ENCODE measurements at places on chromosomes 3 and 15.
A peak's percentile ranks its signal among the peaks of the same experiment; 100 is the strongest.

DNA sequence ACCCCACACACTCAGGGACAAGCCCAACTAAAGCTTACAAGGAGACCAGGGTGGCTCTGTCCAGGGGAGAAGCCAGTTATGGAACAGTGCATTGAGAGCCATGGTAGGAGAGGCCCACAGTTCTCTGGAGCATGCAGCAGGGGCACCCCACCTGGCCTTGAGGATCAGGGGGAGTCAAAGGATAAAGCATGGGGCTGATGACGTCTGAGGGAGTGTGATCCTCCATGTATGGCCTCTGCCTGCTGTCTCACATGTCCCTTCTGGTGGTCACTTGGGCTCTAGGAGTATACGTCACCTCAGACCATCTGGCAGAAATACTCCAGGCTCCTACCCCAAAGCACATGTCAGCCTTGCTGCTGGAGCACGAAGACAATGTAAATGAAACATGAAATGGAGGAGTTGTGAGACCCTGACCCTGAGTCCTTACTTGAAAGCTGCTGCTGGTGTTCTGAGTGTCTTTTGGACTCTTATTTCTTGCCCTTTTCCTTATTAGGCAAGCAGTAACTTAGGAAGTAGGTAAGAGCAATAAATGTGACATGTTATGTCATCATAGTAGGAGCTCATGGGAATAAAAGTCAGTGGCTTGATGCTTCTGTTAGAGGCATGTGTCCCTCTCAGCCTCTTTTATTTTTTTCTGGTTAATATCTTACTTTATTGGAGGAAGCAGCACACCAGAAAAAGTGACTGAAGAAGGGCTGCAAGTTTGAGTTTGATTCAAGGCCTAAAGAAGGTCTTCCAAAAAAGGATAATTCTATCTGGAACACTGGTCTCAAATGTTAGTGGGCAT, 15.5 kb downstream of the SRPRB start:
- no peak overlapping the region for H3K4me3 ChIP-seq
- no peaks in the 10 kb centered on the region for H3K4me1 ChIP-seq
- H3K36me3 ChIP-seq = peaks cover 82% of the 10 kb centered on the region
- no peak for DNase-seq
- H3K27ac ChIP-seq = no peak overlapping the region
- no peaks in the 10 kb centered on the region for H3K27me3 ChIP-seq

- no peak overlapping the region for H3K27ac ChIP-seq
- no peaks in the 10 kb centered on the region for H3K36me3 ChIP-seq
- H3K4me1 ChIP-seq = no peaks in the 10 kb centered on the region
- DNase-seq = no peak
- H3K4me3 ChIP-seq = no peak overlapping the region
Observed at GRCh38 chr15:39363761-39364586, 216.9 kb upstream of the THBS1 start.

DNA sequence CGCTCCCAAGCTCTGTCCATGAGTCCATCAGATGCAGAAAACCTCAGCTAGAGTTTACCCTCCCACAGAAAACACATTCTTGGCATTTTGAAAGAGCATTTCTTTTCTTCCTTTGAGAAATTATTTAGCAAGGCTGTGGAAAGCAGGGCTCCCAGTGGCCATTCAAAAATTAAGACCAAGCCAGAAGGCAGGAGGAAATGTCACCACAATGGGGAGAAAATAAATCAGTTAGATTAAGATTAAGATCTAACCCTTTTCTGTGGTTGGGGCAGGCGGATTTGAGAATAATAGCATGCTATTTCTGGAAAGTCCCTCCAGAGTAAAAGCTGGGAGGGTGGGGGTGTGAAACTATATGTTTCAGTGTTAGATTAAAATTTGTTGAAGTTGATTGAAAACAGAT, 20.2 kb downstream of the LRIG1 start:
- H3K4me3 ChIP-seq = peak overlapping the region; percentile 49
- H3K4me1 ChIP-seq = peaks cover 45% of the 10 kb centered on the region
- no peak for DNase-seq
- peak overlapping the region; percentile 56 for H3K27ac ChIP-seq
- H3K27me3 ChIP-seq = peaks cover 2% of the 10 kb centered on the region

DNA sequence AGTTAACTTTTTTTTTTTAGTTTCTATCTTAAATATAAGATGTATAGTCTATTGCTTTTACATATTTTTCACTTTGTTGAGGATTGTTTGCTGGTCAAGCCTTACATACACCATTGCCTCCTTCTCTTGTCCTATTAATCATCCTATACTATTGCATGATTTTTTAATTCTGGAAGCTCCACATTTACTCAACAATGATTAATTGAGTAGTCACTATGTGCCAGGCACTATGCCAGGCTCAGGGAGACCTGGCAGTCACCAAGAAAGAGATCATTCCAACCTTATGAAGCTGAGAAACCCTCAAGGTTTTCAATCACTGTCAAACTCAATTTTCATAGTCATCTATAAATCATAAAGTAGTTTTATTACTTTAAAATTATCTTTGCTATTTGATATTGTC, 626.2 kb downstream of the IGSF11 start:
- H3K4me1 ChIP-seq = no peaks in the 10 kb centered on the region
- no peaks in the 10 kb centered on the region for H3K36me3 ChIP-seq
- no peaks in the 10 kb centered on the region for H3K27me3 ChIP-seq
- H3K4me3 ChIP-seq = no peak overlapping the region
- no peak for DNase-seq
- no peak overlapping the region for H3K27ac ChIP-seq

- DNase-seq = no peak
- H3K4me3 ChIP-seq = peak within 1 kb of the TSS; percentile 25
- no peaks in the 10 kb centered on the region for H3K36me3 ChIP-seq
Observed at GRCh38 chr3:120284747-120285507, at the start of gene GPR156. TSS of gene GPR156 (minus strand) at chr3:120285222. CDS start at chr3:120244098, 41,124 bp downstream.

DNA sequence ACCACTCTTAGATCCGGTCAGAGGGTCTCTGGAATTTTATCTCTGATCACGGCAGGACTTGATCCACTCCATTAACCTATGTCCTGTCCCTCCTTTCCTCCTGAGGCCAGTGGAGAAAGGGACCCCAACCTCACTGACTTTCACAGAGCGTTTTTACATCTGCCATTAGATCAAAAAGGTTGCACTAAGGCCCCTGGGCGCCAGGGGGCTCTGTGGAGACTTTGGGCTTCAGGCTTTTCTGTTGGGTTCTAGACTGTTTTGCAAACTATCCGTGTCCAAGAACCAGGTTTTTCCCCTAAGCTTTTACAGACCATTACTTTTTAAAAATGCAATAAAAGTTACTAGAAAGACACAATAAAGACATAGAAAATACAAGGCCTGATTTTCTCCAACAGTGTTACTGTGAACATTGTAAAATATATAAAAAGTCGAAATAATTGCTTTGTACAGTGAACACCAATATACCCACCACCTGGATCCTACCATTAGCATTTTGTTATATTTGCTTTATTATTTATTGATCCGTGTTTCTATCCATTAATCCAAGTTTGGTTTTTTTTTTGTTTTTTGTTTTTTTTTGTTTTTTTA, 159.7 kb downstream of the POLR2M start:
- H3K27me3 ChIP-seq = peaks cover 28% of the 10 kb centered on the region
- no peak overlapping the region for H3K4me3 ChIP-seq
- peak; percentile 19 for DNase-seq
- peaks cover 9% of the 10 kb centered on the region for H3K4me1 ChIP-seq
- no peak overlapping the region for H3K27ac ChIP-seq

DNA sequence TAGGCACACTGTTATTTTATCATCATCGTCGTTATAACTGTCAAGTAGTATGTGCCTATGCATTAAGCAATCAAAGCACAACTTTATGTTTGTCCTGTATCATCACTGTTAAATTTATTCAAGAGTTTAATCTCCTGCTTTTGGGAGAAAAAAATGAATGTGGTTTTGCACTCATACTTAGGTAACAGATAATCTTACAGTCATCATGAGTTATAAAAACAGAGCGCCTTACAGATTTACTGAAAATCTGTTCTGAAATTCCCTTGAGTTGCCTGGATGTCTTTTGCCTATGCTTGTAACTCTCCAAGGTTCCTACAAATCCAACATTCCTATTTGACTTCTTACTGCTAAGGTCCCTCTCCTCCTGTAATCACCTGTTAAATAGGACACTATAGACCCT, 307.3 kb downstream of the ZIC4 start:
- no peak overlapping the region for H3K27ac ChIP-seq
- H3K36me3 ChIP-seq = no peaks in the 10 kb centered on the region
- no peaks in the 10 kb centered on the region for H3K27me3 ChIP-seq
- no peak overlapping the region for H3K4me3 ChIP-seq
- no peak for DNase-seq

Data from activated B cell treated with CpG ODN at 0.5 μM for 24 hours (primary cell).